CD4-positive, alpha-beta T cell treated with Interleukin-2 at 100 ng/mL for 4 hours (primary cell): ENCODE measurements at places on chromosomes 12 and 14.

- no peak for DNase-seq
These were observed 30.3 kb upstream of the STRAP start for GRCh38 chr12:15851919-15852318.

DNA sequence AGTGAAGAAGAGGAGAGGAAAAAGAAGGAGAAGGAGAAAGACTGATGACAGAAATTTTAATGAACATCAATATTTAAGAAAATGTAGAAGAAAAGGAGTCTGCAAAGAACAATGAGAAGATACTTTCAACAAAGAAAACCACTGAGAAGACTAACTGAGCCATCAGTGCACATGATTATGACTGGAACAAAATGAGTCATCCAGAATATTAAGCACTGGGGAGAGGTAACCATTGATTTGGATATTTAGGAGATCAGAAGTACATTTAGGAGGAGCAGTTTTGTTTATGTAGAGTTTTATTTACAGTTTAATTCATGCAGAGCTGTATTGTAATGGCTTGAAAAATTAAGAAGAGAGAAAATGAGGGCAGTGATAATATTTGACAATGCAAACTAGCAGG, 159.1 kb downstream of the C12orf50 start:
- no peak for DNase-seq

DNA sequence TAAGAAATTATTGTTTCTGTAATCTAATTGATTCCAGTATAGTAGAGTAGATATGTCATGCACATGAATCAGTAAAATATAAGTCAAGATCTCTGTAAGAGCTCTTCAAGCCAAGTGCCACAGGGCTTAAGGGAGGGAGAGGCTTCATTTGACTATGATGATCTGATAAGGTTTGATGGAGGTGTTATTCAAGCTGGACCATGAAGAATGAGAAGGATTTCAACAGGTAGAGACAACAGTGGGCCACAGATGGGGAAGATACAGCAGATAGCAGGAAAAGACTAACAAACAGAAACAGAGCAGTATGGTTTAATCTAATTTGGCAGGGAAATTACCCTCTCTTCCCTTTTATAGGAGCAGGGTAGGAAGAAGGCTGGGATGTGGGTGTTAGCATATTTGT, 40.6 kb upstream of the FKBP4 start:
- no peak for DNase-seq

GRCh38 chr14:66540038-66540437, 32.1 kb downstream of the GPHN start:
- no peak for DNase-seq

DNA sequence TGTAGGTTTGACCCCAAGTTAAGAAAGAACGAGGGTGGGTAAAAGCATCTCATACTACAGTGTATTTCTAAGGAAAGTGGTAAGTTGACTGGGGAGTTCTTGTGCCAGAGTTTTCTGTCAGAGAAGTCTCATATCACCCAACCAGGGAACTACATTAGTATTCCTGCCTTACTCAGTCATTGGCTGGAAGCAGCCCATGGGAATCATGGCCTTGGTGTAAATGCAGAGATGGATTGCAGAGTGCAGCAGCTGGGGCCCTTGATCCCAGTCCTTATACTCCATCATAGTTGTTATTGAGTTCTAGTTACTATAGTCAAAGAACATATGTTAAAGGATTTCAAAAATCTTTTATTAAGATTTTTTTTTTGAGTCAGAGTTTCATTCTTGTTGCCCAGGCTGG, 105.8 kb downstream of the MNAT1 start:
- DNase-seq: no peak

GRCh38 chr12:108495054-108495453, 20.0 kb upstream of the FICD start:
- peak; percentile 28 for DNase-seq

GRCh38 chr14:45249856-45250575, 3.0 kb downstream of the MIS18BP1 start:
- no peak for DNase-seq

DNA sequence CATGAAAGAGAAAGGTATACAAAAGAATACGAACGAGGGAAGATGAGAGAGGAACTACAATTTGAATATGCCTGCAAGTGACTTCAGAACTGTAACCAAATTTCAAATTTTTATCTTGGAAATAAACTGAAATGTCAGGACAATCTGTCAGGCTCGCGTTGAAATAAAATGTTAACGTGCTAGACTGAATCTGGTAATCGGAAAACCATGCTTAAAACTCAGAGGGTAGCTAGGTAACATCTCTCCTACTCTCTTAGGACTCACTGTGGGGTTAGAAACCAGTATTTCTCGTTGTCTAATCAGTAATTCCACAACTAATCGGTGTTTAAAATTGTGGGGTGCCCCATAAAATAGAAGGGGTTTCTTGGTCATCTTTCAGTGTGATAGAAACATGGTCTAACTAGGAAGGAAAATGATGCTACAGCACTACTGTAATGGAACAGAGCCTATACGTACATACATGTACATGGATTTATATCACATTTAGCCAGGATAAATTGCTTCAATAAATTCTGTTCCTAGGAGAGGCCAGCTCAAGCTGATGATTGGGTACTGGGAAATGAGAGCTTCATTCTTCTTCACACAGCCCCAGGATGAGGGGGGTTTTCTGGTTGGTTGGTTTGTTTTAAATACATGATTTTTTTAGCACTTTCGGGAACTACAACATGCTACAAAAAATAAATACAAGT, 23.9 kb downstream of the ATF7 start:
- DNase-seq: no peak

- no peak for DNase-seq
These were observed 19.2 kb downstream of the IL26 start for GRCh38 chr12:68206446-68206845.

DNA sequence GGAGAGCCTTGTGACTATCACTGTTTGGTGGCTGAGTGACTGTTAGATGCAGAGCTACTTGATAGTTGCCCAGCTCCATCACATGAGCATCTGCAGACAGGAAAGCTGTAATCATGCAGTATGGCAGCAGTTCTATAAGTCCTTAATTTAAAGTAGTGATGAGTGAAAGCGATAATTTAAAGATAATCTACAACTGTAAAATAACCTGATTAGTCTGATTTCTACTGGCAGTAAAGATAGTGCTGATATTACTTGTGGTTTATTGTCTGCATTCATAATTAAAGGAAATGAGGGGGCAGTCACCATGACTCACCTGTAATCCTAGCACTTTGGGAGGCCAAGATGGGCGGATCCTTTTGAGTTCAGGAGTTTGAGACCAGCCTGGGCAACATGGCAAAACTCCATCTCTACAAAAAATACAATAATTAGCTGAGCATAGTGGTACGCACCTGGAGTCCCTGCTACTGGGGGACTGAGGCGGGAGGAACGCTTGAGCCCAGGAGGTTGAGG, 41.2 kb upstream of the PLEKHD1 start:
- DNase-seq: no peak

DNA sequence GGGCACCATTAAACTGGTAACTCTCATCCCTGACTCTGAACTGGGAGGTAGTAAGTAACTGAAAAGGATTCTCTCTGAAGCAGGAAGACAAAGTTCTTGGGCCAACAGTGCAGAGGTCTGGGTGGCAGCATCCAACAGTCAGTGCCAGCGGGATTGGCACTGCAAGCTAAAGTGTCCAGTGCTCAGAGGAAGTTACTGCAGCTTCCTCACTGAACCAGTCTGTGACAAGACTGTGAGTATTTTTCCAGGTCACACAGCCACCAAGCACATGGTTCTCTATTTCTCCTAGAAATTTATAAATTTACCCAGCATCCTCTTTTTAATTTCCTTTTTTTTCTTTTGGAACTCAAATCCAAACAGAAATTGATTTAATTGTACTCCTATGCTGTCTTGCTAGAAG, 81.6 kb upstream of the FAR2 start:
- no peak for DNase-seq

DNA sequence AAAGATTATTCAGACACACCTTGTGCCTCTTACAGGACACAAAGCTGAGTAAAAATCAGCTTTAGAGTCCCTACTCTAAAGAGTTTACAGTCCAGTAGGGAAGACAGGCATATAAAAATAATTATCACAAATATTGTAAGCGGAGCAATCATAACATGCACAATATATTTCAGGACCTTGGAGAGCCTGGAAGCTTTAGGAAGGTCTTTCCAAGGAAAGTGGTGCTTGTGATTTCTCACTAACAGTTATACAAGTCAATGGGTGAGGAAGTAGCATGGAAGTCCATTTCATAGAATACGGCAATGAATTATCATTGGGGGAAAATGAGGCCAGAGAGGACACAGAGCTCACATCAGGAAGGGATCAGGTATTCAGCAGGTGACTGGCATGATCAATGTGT, 268.3 kb downstream of the C12orf50 start:
- DNase-seq: no peak
